ENCODE measurements at places on chromosomes 1 and 21. TPM values are rescaled to one million over a fixed set of nuclear protein-coding genes. Genes with fewer than 3 reads are reported as not detected.

GRCh38 chr1:17874231-17874630, 119.1 kb downstream of the ACTL8 start:
- no peak for DNase-seq

The SMIM1 gene
- 5.0 TPM for total RNA-seq

The DAB1 gene
- total RNA-seq: 14.3 TPM

- DNase-seq: peak; percentile 44
Observed at GRCh38 chr1:244651956-244652622, 837 bp upstream of the DESI2 start.

The MAGI3 gene
- total RNA-seq: 15.2 TPM
